Right ventricle myocardium superior (tissue), 1 donor: ENCODE measurements at places on chromosomes 1 and 21. TPM values are rescaled to one million over a fixed set of nuclear protein-coding genes. Genes with fewer than 3 reads are reported as not detected.
A peak's percentile ranks its signal among the peaks of the same experiment; 100 is the strongest.

GRCh38 chr1:155940993-155941844, at the start of gene RXFP4:
Gene RXFP4, plus strand, starts transcription at chr1:155941638. Its CDS starts 72 bp downstream, at chr1:155941710.
- DNase-seq, result no peak

- DNase-seq, result no peak
Measured at GRCh38 chr21:41632748-41633475, 125.0 kb upstream of the TMPRSS2 start.

DNA sequence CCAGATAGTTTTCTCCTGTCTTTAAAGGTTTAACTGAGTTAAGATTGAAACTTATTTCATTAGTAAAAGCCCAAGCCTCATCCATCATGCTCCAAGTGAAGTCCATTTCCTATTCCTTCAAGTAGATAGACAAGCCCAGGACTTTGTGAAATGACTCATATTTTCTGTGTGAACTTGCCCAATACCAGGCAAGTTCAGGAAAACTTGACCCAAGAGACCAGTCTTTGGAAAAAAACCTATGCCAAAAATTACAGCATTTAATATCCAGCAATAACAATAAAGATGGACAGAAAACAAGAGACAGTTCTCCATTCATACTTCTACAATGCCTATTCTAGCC, 405 bp upstream of the RAB29 start:
- no peak for DNase-seq

DNA sequence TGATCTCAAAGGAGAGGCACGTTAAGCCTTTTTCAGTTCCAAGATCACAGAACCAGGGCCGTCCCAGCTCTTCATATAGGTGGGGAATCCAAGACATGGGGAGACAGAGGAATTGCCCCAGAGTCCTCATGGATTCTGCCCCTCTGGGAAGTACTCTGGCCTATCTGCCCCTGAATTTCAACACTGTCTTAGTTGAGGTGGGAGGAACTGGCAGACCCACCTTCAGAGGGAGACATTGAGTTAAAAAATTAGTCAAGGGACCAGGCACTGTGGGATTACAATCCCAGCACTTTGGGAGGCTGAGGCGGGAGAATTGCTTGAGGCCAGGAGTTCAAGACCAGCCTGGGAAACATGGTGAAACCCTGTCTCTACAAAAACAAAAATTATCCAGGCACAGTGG, 2.1 kb upstream of the KNCN start:
- no peak for DNase-seq

DNA sequence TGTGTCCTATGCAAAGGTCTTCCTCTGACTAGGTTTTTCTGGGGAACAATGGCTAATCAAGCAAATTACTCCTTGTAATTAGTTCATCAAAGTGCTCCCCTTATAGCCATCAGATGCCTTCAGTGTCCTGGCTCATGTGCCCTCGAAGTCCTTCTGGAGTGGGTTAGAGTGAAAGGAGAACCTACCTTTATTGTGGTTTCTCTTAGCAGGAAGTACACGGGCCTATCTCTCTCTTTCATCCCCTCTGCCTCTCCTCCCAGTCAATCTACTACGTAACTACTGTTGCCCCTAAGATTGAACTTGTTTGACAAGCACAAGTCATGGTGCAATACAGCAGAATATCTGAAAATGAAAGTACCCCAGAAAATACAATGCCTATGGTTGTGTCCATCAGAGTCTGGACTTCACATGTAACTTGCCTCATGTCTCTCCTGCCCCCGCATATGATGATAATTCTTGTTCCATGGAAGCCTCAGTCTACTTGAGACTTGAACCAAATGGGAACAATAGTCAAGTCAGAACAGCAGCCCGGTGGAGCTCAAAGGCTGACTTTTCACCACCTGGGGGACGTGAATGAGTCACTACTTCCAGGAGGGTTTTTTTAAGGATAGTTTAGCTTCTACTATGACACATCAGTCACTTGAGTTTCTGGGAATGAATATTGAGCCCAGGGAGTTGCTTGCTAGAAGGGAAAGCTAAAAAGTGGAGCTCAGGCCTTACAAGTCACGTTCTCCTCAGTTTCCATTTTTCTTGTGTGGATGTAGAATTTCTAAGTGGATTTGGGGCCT, 243.6 kb downstream of the TNR start:
- DNase-seq, result no peak

GRCh38 chr21:41600556-41600955, 92.6 kb upstream of the TMPRSS2 start:
- DNase-seq, result no peak

DNA sequence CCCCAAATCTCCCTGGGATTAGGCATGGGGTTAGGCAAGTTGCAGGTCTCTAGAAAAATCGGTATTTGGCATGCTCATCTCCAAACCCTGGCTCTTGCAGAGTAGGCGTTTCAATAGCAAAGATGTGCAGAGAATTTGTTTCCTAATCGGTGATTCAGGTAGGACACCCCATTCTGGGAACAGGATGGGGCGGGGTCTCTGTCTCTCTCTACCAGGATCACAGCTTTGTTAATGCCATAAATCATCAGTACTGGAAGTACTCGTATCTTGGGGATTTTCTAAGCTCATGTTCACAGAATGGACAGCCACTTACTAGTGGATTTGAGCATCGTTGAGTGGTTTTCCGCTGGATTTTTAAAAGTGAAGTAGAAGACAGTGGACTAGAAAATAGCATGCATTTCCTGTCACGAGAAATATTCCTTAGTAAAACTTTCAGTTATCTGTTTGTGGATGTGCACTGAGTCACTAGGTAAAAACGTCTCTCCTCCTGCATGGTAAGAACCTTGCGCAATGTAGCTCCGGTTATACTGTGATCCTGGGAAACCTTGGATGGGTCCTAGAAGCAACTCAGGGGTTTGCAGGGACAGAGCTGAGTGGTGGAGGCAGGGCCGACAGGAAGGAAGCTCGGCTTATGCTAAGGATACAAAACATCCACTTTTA, 5.1 kb downstream of the TMEM51 start:
- DNase-seq, result no peak

GRCh38 chr1:50251702-50252101, 143.0 kb downstream of the ELAVL4 start:
- DNase-seq, result no peak

GRCh38 chr1:161702250-161702649, 4.8 kb upstream of the FCRLA start:
- peak; percentile 15 for DNase-seq

DNA sequence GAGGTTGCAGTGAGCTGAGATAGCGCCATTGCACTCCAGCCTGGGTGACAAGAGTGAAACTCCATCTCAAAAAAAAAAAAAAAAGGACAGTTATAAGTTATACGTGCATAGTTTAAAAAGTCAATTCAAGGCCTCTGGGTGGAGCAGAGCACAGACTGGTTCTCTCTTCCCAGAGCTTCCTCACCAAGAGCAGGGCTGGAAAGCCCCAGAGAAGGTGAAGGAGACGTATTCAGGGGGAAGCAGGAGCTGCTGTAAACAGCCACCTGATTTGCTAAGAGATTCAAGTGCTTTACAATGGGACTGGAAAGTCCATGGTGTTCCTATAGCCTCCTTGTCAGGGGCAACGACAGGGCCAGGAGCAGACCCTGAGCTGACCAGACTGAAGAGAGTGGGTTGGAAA, 85.0 kb upstream of the LYST start:
- DNase-seq, result no peak

DNA sequence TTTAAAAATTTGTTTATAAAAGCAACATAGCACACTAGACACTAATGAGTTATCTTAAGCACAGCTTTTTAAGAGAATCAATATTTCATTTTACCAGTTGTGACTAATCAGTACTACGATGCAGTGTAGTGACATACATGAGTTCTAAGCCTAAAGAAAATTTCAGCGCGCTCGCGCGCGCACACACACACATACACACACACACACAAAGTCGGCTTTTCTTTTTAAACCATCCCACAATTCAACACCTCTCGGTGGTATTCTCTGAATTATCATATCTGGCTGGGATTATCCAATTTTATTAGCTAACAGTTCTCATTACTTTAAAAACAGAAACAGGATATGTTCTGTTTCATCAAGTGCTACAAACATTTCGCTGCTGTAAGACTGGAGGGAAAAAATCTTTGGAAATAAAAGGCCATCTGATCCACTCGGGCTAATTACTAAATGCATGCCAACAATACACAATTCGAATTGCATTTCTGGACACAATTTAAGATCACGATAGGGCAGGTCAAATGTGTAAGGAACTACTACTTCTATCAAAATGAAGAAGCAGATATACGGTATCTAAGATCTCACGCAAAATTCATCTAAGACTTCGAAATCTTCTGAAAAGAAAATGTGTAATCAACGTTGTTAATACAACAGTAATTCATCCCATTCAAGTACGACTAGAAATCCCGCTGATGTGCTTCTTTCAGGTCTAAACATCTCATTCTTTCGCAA, 1.2 kb downstream of the TUT4 start:
- no peak for DNase-seq

Gene IVL
- not detected for total RNA-seq

Gene MASP2
- not detected for total RNA-seq

- no peak for DNase-seq
Measured at GRCh38 chr21:34692458-34693020, 23.7 kb downstream of the CLIC6 start.

GRCh38 chr1:169451218-169451824, 24.0 kb upstream of the CCDC181 start:
- no peak for DNase-seq

GRCh38 chr1:147099192-147099591, 73.1 kb downstream of the PRKAB2 start:
- no peak for DNase-seq

- DNase-seq, result peak; percentile 71
Measured at GRCh38 chr1:5745800-5746610, 246.2 kb downstream of the NPHP4 start.

GRCh38 chr1:109609881-109610280, 9.5 kb downstream of the GNAT2 start:
- DNase-seq, result no peak
